Right forelimb (tissue), 1 donor: ENCODE measurements at places on chromosomes 3 and 15.

DNA sequence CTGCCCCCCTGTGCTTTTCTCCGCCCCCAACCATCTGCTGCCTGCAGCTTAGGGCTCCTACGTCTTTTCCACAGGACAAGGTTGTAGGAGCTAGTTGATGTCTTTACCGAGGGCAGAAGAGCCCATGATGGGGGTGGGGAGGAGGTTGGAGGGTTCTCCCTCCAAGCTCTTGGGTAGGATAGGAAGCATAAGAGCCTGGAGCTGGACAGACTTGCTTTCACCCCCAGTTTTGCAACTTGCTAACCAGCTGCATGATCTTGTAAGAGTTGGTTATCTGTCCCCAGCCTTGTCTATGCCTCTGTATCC is 856 bp downstream of the ABCF3 start:
- no peak for DNase-seq

DNA sequence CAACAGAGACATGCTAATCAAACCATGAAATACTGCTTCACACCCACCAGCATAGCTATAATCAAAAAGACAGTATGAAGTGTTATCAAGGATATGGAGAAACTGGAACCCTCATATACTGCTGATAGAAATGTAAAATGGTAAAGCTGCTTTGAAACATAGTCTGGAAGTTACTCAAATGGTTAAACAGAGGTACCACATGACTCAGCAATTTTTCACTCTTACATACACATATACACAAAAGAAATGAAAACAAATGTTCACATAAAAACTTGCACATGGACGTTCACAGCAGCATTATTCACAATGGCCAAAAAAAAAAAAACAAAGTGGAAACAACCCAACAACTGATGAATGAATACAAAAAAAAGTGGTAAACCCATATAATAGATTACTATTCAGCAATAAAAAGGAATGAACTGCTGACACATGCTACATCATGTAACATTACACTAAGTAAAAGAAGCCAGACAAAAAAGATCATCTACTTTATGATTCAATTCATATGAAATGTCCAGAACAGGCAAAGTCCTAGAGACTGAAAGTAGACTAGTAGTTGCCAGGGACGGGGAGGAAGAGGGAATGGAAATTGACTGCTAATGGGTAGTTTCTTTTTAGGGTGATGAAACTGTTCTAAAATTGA is 23.2 kb downstream of the ZNF148 start:
- DNase-seq, result no peak

DNA sequence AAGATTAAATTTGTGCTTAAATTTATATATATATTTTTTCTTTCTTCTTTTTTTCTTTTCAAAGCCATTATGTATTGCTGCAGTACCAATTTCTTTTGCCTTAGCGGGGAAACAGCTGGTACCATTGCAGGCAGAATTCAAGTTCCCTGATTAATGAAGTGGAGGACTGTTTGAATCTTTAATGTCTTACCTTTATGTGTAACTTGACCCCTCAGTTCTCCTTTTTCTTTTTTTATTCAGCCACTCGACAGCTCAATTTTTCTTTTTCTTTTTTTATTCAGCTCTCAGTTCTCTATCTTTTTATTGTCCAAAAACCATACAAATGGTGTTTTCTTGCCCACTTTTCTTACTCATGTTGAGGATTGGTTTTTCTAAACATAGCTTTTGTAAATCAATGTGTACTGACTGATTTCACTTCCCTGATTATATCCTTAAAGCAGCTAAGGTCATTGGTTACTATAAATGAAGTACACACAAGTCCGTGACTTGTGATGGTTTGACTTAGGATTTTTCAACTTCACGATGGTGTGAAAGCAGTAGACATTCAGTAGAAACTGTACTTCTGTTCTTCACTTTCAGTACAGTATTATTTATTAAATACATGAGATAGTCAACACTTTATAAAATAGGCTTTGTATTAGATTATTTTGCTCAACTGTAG is 22.8 kb downstream of the ATP2C1 start:
- DNase-seq, result no peak

DNA sequence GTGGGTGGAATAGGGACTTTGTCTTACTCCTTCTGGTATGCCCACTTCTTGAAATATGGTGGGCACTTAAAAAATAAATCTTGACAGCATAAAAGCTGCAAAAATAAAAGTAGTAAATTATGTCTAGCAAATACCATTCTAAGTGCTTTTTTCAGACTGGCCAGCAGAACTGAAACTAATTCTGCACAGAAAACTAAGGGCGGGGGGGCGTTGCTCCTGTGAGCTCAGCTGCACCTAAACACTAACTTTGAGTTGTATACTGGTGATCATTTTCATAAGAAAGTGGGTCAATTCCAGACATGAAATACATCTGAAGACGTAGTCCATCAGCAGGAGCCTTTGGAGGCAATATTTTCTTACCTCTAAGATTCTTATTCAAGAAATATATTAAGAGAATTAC is 114.8 kb downstream of the WDR76 start:
- no peak for DNase-seq

DNA sequence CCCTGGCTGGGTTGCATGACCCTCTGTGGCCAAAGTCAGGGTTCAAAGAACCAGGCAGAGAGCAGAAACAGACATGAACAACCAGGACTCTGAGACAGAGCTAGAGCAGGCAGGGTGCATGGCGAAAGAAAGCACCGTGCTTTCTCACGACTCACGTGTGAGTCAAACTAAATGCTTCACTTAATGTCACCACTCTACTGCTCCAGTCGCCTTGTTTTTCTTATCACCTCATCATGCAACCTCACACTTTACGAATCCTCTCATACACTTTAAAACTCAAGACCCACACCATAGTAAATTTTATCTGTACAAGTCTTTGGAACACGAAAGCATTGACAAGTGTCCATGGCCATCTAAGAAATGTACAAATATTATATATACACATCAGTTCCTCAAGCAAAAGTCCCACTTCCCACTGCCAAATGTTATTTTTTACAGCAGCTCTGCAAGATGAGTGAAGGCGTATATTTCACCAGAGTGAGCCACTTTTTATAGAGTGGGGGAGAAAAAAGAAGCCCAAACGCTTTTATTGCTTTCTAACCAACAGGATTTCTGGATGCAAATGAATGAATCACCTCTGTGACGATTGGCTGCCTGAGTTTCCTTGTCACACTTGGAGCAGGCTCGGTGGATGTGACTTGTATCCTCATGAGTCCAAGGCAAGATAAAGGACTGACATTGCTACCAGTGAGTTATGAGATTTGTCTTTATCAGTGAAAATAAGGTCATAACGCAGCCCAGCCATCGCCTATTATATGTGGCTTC is 16.0 kb upstream of the MEGF11 start:
- no peak for DNase-seq

- no peak for DNase-seq
Observed at GRCh38 chr3:4981665-4982494, 2.6 kb downstream of the BHLHE40 start.
